ENCODE measurements at places on chromosomes 1 and 21.

DNA sequence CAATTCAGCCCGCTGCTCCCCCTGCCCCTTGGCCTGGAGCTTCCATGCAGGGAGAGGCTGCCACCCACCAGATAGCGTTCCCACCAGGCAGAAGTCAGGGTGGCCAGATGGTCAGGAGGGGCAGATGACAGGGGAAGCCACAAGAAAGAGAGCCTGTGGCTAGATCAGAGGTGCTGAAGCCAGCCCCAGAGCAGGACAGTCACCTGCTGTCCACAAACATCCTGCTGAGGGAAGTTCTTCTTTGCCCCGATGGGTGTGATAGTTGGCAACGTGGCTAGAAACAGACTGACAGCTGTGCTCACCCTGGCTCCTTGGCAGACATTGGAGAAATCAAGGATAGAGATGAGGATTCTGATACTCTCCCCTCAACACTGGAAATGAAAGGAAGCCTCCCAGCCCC lies 27.2 kb upstream of the SRP9 start:
- DNase-seq: no peak

- DNase-seq: peak; percentile 35
These were observed 1.8 kb downstream of the RNPC3 start for GRCh38 chr1:103527331-103527730.

DNA sequence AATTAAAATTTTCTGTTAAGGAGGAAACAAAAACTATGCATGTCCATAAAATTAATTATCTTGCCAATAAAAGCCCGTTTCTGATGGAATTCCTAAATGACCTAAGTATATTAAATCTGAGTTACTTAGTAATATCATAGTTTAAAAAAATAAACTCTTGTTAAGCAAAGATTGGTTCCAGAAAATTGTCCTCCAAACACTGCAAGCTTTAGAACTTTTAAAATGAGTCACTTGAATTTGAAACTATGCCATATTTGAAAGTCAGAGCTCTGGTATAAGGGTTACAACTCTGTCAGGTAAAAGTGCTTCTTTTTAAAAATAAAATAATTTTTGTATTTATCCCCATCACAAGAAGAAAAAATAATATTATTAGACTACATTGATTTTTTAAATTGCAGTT lies 409.5 kb downstream of the PLPP3 start:
- no peak for DNase-seq

GRCh38 chr21:45405819-45406762 lies 1.1 kb downstream of the COL18A1 start:
- no peak for DNase-seq

DNA sequence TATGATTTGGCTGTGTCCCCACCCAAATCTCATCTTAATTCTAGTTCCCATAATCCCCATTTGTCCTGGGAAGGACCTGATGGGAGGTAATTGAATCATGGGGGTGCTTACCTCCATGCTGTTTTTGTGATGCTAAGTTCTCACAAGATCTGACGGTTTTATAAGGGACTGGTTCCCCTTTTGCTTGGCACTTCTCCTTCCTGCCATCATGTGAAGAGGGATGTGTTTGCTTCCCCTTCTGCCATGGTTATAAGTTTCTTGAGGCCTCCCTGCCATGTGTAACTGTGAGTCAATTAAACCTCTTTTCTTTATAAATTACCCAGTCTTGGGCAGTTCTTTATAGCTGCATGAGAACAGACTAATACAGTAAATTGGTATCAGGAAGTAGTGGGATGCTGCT lies 114.1 kb downstream of the ZNF648 start:
- no peak for DNase-seq

DNA sequence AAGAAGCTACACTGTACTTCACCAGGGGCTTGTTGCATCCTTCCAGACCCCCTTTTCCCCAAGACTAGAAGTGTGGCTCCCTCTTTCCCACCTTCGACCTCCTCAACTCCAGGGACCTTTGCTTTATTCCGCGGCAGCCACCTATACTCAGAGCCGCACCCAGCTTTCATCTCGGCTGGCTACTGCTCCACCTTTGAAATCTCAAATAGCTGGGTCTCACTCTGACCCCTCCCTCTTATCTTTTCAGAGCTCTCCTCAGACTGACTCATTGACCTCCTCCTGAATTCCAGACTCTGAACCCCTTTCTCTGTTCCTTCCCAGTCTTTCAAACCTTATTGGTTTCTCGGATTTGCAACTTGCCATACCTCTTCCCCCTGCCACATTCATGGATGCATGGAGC lies 144.7 kb upstream of the JUN start:
- DNase-seq: no peak

DNA sequence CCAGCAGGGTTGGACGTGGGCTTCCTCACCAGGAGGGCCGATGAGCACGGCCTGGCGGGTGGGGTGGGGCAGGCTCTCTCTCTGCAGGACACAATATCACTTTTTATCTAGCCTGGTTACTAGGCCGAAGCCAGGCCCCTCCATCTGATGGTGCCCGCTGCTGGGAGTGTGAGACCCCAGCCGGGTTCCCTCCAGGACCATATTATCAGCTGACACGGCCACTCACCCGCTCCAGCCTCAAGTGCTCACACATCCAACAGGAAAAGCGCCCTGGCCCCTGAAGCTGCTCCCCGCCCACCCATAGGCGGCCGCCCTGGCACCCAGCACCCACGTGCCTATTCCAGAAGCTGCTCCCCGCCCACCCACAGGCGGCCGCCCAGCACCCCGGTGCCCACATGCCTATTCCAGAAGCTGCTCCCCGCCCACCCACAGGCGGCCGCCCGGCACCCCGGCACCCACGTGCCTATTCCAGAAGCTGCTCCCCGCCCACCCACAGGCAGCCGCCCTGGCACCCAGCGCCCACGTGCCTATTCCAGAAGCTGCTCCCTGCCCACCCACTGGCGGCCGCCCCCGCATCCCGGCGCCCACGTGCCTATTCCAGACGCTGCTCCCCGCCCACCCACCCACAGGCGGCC lies 5.0 kb downstream of the SLC19A1 start:
- no peak for DNase-seq

Measured in activated CD4-positive, alpha-beta T cell treated with anti-CD3 and anti-CD28 coated beads, Interleukin-2, amount 50 U/mL, for 16 hours (primary cell).